EH (cell line): ENCODE measurements at places on chromosomes 7 and 10.

DNA sequence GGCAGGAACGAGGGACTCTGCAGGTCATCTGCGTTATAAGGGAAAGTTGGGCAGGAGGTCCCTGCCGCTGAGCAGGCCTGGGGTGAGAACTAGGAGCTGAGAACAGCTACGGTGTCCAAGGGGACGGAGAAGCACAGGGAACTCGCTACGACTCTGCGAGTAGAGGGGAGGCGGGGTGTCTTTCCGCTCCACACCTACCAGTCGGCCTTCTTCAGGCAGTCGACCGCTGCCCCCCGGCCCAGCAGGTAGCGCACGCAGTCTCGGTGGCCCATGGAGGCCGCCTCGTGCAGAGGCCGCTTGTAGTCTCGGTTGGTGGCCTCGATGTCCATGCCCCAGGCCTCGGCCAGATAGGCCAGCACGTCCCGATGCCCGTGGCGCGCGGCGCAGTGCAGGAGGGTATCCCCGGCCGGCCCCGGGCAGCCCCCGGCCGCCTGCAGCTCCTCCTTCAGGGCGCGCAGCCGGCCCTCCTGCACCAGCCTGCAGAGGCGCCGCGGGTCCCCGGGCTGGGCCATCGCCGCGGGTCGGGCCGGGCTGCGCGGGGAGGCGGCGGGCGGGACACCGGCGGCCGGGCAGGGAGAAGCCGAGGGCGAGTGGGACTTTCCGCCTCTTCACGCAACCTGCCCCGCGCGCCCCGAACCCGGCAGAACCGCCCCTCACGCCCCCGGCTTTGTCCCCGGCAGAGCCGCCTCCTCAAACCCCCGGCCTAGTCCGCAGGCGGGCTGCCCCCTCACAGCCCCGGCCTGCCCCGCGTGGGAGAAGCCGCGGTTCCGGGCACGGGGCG, 660 bp downstream of the ANKRD16 start:
- peak; percentile 35 for DNase-seq

DNA sequence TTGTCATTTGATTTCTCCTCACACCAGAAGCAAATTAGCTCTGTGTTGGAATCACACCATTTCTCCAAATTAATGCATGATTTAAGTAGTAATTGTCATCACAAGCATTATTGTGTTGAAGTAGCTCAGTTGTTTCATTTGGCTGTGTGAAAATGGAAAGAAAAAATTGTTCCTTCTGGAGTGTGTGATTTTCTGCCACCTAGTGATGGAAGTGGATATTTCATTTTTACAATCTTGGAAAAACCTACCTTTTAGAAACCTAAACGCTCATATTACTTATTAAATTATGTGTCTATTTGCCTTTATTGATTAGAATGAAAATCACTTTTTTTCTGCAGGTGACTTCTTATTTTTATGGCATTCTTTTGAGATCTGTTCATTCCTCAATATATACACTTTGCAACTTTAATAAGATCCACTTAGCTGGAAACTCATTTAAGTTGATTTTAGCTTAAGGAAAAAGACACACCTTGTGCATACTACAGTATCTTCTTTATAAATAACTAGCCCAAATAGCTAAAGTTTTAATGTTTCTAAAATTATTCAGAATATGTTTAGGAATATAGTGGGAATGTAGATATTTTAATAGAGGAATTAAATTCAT, 50.0 kb downstream of the SRI start:
- peak; percentile 10 for DNase-seq

- no peak for DNase-seq
These were observed 103.5 kb upstream of the PRSS1 start for GRCh38 chr7:142645777-142646176.

DNA sequence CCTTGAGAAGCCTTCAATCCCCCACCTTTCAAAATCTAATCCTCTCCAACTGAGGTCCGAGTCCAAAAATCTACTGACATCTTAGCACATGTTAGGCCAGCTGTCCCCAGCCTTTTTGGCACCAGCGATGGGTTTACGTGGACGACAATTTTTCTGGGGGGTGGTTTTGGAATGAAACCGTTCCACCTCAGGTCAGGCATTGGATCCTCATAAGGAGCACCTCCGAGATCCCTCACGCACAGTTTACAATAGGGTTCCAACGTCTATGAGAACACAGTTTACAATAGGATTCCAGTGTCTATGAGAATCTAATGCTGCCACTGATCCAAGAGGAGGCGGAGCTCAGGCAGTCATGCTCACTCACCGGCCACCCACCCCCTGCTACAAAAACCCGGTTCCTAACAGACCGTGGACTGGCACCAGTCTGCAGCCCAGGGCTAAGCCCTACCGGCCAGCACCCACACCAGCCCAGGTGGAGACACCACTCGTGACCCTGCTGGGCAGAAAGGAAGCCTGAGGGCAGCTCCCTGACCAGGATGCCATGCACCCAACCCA, 107.6 kb downstream of the DIP2C start:
- DNase-seq = no peak

GRCh38 chr10:131739206-131739605, 161.6 kb upstream of the PPP2R2D start:
- DNase-seq = no peak

GRCh38 chr10:102411341-102412255, 7.0 kb downstream of the PSD start:
- no peak for DNase-seq

DNA sequence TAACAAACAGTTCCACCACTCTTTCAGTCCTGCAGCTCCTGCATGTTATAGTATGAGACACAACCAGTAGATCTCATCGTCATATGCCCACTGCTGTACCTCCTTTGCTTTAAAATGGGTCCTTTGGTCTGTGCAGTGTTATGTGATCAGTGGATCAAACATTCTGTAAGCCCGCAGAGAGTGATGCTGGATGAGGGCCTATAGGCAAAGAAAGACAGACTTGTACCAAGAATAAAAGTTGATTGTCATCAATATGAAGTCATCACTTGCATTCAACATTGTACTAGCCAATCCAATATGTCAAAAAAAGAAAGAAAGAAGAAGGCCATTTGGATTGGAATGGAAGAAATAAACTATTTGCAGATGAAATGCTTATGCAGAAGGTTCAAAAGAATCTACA, 79.8 kb upstream of the PHYHIPL start:
- DNase-seq = no peak

DNA sequence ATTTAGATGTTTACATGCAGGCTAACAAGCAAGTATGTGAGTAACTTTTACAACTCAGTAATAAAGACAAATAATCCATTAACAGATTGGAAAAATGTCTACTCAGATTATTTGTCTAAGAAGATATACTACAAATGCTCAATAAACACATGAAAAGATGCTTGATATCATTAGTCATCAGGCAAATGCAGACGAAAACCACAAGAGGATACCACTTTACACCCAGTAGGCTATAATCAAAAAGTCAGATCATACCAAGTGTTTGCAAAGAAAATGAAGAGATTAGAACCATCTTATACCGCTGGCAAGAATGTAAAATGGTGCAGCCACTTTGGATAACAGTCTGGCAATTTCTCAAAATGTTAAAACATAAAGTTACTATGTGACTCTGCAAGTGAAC, 84.1 kb downstream of the MALSU1 start:
- peak; percentile 53 for DNase-seq

DNA sequence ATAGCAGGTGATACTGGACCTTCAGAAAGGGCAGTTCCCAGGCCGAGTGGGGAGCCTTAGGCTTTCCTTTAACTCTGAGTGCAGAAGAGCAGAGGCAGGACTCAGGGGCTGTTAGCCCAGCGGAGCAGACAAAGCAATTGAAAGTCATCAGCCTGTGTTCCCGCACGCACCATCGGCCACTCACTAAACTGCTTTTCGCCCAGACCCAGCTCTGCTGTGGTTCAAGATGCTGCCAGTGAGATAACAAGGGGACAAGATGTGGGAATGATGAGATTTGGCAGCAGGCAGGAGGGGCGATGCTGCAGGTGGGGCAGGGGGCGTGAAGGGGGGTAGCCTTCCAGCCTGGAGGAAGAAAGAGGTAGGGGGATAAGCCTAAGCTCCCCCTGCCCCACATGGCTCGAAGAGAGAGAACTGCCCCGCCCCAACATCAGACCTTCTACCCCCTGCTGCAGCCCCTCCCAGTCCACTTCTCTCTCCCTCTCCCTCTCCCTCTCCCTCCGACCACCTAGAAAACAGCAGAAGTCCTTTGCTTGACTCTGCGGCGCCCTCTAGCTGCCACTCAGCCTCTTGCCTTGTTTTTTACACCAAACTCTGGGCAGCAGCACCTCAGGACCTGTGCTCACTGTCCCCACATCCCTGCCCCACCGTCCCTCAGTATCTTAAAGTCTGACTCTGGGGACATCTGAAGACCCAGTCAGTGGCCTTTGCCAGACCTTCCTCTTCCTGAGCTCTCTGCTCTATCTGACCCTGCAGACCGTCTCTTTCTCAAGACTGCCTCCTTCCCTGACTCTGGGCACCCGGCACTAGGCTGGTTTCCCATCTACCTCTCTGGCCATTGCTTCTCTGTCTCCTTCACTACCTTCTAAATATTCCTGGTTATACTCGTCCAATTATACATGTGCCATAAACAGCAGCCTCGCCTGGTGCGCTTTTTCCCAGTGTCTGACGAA, 110.5 kb downstream of the C10orf105 start:
- peak; percentile 59 for DNase-seq

- peak; percentile 71 for DNase-seq
These were observed 68.9 kb downstream of the PHTF2 start for GRCh38 chr7:77867537-77867865.

GRCh38 chr10:1006573-1006972, 18.3 kb downstream of the GTPBP4 start:
- DNase-seq = no peak

- no peak for DNase-seq
These were observed 173.9 kb upstream of the NPY start for GRCh38 chr7:24110056-24110455.

DNA sequence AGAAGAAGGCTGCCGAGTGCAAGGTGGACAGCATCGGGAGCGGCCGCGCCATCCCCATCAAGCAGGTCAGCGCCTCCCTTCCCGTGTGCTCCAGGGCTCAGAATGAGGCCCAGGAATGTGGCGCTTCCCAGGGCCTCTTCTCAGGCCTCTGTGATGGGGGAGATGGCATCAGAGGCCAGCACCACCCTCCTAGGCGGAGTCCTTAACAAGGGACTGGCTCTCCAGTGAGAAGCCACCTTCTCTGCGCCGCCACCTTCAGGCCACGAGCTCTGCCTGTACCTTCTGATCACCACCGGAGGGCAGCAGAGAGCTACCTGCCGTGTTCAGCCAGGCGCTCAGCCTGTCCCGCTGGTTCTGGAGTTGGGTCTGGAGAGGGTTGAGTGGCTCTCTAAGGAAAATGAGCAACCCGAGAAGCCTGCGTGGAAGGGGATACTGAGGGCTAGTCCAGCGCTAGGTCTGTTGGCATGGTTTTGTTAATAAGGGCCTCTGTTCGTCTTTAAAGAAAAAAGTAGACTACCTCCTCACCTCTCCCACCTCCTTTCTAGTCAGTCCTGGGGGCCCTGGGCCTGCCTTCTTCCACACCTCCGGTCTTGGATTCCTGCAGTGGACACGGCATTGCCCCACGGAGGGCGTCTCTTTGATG, 37.7 kb downstream of the AGAP3 start:
- DNase-seq = peak; percentile 84

DNA sequence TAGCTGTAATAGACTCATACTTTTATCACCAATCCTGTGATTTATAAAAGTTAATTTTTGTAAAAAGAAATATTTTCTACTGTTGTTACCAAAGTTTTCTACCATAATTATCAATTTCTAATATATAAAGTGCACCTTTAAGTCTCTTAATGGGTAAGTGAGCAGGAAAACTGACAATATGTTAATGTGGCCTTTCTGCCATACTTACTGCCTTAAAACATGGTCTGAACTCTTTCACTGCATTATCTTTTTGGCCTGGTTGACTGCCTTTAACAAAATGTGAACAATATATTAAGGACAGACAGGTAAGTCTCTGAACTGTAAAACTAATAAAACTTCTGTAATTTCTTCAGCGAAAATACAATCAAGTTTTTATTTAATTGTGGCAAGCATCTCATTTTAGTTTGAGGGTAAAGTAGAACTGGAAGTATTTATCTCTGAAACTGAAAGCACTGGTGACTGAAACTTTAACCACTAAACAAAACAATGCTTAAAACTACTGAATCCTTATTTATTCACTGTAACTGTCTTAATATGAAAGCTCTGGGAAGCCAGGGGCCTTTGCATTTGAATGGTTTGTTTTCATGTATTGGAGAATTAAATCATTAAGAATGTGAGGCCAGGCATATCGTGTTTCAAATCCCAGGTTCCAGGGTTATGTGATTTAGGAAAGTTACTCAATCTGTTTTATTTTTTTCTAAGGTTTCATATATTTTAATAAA, 948.8 kb upstream of the POT1 start:
- no peak for DNase-seq

DNA sequence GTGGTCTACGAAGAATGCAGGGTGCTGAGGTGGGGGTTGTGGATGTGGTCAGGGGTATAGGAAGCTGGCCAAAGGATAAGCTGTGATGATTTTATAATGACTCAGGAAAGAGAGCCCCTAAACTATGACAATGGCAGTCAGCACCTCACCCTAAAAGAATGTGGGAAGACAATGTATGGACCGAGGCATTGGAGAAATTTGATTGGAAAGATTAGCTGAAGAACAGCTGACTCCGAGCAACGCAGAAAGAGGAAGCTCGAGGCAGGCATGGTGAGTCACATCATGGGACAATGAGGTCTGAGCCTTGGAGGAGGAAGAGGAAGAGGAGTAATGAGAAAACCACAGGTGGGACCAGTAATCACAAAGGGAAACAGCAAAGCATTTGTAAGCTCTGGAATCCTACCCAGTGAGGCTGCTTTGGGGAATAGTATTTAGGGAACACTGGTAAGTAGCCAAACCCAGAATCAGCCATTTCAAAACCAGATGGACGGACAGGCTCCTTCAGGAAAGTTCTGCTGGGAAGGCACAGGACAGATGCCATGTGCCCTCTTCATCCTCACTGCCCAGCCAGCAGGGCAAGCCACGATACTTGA, 295.4 kb downstream of the PRPF18 start:
- peak; percentile 99 for DNase-seq

- no peak for DNase-seq
These were observed 227.2 kb upstream of the MKLN1 start for GRCh38 chr7:131100357-131101054.

- peak; percentile 11 for DNase-seq
These were observed 14.8 kb downstream of the BBS9 start for GRCh38 chr7:33143996-33144718.
